Panc1 (cell line): ENCODE measurements at places on chromosomes 1 and 21. TPM values are rescaled to one million over a fixed set of nuclear protein-coding genes. Genes with fewer than 3 reads are reported as not detected.

DNA sequence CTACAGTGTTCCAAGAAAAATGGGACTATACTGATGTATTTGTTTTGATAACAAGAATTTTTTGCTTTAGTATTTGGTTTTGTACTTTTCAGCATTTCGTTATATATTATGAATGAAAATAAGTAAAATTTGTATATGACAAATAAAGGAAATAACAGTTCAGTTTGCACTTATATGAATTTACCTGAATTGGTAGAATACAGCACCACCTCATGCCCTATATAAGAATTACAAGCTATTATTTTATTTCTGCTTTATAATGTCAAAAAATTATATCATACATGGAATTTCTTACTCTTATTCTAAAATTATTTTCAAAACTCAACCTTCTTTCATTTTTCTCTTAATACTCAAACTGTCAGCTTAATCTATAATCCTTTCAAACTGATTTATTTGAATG is 14.6 kb downstream of the EFCAB7 start:
- no peak overlapping the region for H3K4me3 ChIP-seq
- no peak for DNase-seq
- no peaks in the 10 kb centered on the region for H3K4me1 ChIP-seq

DNA sequence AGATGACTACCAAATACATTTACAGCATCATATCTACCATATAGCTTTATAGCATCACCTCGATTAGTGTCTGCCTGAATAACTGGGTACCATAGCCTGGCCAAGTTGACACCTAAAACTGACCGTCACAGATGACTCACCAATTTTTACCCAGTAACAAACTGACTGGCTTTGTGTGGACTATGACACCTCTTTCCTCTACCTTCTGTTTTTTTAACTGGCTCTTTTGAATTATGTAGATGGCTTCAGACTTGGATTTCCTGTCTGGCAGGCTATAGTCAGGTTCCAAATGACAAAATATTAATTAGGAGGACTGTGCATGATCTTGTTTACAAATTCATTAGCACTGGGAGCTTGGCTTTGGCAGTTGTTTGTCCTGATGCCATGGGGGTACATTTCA is 360.3 kb downstream of the TGFB2 start:
- peaks cover 16% of the 10 kb centered on the region for H3K4me1 ChIP-seq
- no peaks in the 10 kb centered on the region for H3K27me3 ChIP-seq
- H3K36me3 ChIP-seq, result no peaks in the 10 kb centered on the region

GRCh38 chr1:20696397-20697333 is 21.1 kb downstream of the KIF17 start:
- peak overlapping the region; percentile 65 for H3K4me3 ChIP-seq
- no peaks in the 10 kb centered on the region for H3K36me3 ChIP-seq
- no peaks in the 10 kb centered on the region for H3K27me3 ChIP-seq

DNA sequence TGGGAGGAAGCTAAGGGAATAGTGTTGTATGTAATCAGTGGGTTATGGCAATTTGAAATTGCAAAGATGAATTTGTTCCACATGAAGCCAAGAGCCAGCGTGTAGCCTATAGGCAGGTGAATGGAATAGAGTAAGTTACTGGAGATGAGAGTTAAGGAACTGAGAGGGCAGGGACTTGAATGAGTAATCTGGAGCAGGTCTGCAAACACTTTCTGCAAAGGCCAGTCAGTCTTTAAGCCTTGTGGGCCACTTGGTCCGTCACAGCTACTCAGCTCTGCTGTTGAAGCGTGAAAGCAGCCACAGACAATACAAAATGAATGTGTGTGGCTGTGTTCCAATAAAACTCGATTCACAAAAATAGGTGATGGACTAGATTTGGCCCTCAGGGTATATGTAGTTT is 29.2 kb downstream of the SZT2 start:
- H3K27me3 ChIP-seq, result no peaks in the 10 kb centered on the region
- peaks cover 3% of the 10 kb centered on the region; the same call in 1 of the 2 replicates for H3K36me3 ChIP-seq
- DNase-seq, result no peak
- H3K27ac ChIP-seq, result no peak overlapping the region
- H3K4me1 ChIP-seq, result no peaks in the 10 kb centered on the region
- no peak overlapping the region for H3K4me3 ChIP-seq

GRCh38 chr1:194658090-194658439 is 1471.7 kb upstream of the B3GALT2 start:
- H3K4me1 ChIP-seq, result no peaks in the 10 kb centered on the region
- H3K27me3 ChIP-seq, result no peaks in the 10 kb centered on the region
- H3K27ac ChIP-seq, result no peak overlapping the region
- DNase-seq, result peak; percentile 2
- H3K4me3 ChIP-seq, result peak overlapping the region; percentile 27; the same call in 1 of the 2 replicates

DNA sequence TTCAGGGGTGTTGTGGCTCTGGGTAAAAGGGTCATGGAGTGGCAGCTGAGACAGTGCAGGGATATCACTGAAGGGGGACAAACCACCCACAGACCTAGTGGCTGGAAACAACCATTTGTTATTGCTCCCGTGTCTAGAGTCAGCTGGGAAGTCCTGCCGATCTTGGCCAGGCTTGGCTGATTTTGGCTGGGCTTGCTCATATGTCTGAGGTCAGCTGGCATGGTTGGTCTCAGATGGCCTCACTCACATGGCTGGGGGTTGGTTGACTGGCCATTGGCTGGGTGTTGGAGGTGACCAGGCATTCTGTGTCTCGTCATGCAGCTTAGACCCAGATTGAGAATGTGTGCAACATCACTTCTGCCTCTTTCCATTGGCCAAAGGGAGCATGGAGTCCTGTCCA is 203.8 kb upstream of the POU3F1 start:
- no peak for DNase-seq
- H3K27ac ChIP-seq, result no peak overlapping the region
- no peaks in the 10 kb centered on the region for H3K4me1 ChIP-seq

DNA sequence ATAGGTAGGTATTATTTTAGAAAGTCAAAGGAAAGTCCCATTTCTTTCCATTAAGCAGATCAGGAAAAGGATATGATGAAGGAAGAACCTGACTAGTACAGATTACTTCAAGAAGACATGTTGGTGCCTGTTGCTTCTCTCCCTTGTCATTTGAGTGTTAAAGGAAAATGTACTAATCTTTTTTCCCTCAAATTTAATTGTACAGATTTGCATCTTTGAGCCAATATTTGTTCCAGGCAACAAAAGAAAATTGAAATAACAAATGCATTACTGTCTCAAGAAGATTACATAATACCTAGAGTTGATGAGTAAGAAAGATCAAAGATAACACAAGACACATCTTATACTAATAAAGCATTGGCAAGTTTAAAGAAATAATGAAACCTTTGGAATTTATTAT is 566.9 kb upstream of the ZP4 start:
- no peaks in the 10 kb centered on the region for H3K36me3 ChIP-seq
- H3K27ac ChIP-seq, result no peak overlapping the region
- DNase-seq, result no peak
- H3K4me3 ChIP-seq, result no peak overlapping the region
- no peaks in the 10 kb centered on the region for H3K4me1 ChIP-seq
- H3K27me3 ChIP-seq, result no peaks in the 10 kb centered on the region

The AADACL4 gene
- not detected for total RNA-seq

The TTF2 gene
- 32.7 TPM for total RNA-seq

The RGS1 gene
- total RNA-seq, result not detected

The CNR2 gene
- not detected for total RNA-seq

GRCh38 chr1:173454966-173455524 is 22.1 kb upstream of the PRDX6 start:
- H3K4me3 ChIP-seq, result no peak overlapping the region
- H3K36me3 ChIP-seq, result no peaks in the 10 kb centered on the region
- no peak overlapping the region for H3K27ac ChIP-seq

- no peaks in the 10 kb centered on the region for H3K4me1 ChIP-seq
- H3K27ac ChIP-seq, result no peak overlapping the region
- no peak overlapping the region for H3K4me3 ChIP-seq
- no peak for DNase-seq
- peaks cover 5% of the 10 kb centered on the region for H3K27me3 ChIP-seq
These were observed 303.8 kb downstream of the NPHP4 start for GRCh38 chr1:5688081-5689077.

DNA sequence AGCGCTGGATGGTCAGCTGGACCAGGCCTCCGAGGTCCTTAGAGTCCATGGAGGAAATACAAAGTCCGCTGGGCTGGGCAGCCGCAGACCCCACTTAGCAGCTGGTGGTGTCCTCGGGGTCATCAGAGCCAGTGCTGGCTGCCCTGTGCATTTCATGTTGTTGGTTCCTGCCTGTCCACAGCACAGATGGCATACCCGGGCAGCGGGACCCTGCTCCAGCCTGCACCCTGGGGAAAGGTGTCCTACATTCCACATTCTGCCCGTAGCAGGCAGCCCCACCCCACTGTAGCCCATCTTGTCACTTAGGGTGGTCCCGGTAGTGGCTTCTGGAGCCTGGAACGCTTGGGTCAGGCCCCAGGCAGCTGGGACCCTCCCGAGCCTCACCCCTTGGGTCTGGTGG is 19.8 kb downstream of the PRKCZ start:
- H3K4me3 ChIP-seq, result no peak overlapping the region
- 0 out of 2 replicates have a peak, but pooled peaks cover 2% of the 10 kb centered on the region for H3K4me1 ChIP-seq
- no peaks in the 10 kb centered on the region for H3K27me3 ChIP-seq

The SLC44A3 gene
- total RNA-seq, result 1.3 TPM

The SMCP gene
- not detected for total RNA-seq

GRCh38 chr1:1090424-1091343 is 16.6 kb upstream of the RNF223 start:
- H3K36me3 ChIP-seq, result no peaks in the 10 kb centered on the region
- no peaks in the 10 kb centered on the region for H3K4me1 ChIP-seq
- no peak overlapping the region for H3K27ac ChIP-seq
- H3K4me3 ChIP-seq, result no peak overlapping the region

DNA sequence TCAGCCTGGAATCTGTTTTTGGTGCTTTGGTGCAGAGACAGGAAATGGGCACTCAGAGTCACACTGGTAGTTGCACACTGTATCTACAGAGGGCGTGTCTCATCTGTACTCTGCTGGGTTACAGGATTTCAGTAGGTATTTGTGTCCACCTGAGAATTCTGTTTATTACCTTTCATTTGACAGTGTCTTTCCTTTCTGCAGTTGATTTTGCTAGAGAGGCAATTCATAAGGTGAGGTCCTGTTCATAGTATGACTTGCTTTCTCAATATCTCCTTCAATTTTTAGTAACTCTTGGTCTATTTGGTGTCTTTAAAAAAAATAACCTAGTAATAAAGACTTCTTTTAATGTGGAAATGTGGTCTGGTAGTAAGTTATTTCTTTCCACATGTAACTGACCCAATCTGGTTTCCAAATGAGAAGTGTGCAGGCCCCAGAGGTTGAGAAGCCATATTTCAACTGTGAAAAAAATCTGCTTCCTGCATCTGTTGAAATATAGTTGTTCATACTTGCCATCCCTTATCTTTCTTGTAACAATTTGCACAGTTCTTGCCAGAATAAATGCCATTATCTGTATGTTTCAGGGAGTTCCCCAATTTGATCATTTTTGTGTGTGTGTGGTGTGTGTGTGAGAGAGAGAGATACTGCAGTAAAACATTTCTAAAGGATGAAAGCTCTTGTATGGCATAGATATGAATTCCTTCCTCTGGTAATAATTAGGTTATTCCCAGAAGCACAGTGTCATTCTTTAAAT is 78.4 kb upstream of the DNAJC6 start:
- no peaks in the 10 kb centered on the region for H3K4me1 ChIP-seq
- H3K27ac ChIP-seq, result no peak overlapping the region
- H3K27me3 ChIP-seq, result no peaks in the 10 kb centered on the region

- H3K27ac ChIP-seq, result no peak overlapping the region
- no peak for DNase-seq
- H3K4me3 ChIP-seq, result no peak overlapping the region
- no peaks in the 10 kb centered on the region for H3K36me3 ChIP-seq
- no peaks in the 10 kb centered on the region for H3K4me1 ChIP-seq
These were observed 396.3 kb downstream of the SETD4 start for GRCh38 chr21:35663856-35664606.

- peak overlapping the region; percentile 11; the same call in 1 of the 2 replicates for H3K4me3 ChIP-seq
- DNase-seq, result no peak
- H3K4me1 ChIP-seq, result no peaks in the 10 kb centered on the region
- no peaks in the 10 kb centered on the region for H3K36me3 ChIP-seq
- peak overlapping the region; percentile 57; the same call in 1 of the 2 replicates for H3K27ac ChIP-seq
These were observed 37.8 kb upstream of the TMPRSS2 start for GRCh38 chr21:41545500-41546359.

DNA sequence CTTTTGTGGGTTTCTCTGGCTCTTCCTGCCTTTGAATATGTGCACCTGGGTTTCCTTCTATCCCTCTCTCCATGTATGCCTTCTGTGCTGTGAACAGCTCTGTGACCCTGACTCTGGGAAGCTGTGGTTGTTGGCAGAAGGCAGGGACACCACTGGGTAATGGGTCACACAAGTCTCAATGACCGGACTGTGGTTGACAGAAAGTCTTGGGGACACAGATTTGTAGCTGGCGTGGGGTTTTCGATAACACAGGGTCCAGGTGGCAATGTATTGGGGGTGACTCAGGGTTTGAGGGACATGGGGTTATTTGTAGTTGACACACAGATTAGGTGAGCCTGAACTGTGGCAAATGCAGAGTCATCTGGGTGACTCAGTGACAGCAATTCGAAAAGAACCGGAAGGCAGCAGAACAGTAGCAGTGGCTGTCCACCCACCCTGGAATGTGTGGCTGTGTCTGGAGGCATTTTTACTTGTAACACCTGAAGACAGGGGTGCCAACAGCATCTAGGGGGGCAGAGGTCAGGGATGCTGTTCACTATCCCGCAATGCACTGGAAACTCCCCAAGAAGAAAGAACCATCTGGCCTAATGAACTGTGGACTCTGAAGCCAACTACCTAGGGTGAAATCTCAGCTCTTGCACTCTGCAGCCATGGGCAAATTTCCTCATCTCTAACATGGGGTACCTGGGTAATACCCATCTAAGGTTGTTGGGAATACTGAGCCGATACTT is 13.0 kb upstream of the SLC6A9 start:
- H3K27me3 ChIP-seq, result no peaks in the 10 kb centered on the region
- H3K4me1 ChIP-seq, result peaks cover 6% of the 10 kb centered on the region; the same call in 1 of the 2 replicates
- no peak overlapping the region for H3K27ac ChIP-seq

The C1QB gene
- 0.33 TPM for total RNA-seq

GRCh38 chr1:234313171-234313570 is 60.1 kb upstream of the COA6 start:
- H3K4me3 ChIP-seq, result no peak overlapping the region
- peaks cover 13% of the 10 kb centered on the region for H3K4me1 ChIP-seq
- no peak overlapping the region for H3K27ac ChIP-seq
- no peaks in the 10 kb centered on the region for H3K27me3 ChIP-seq
- no peak for DNase-seq

GRCh38 chr1:88998716-88999115 is 6.3 kb upstream of the KYAT3 start:
- no peak overlapping the region for H3K4me3 ChIP-seq
- DNase-seq, result peak; percentile 72
- peaks cover 4% of the 10 kb centered on the region; the same call in 1 of the 2 replicates for H3K27me3 ChIP-seq
- no peak overlapping the region for H3K27ac ChIP-seq
- H3K36me3 ChIP-seq, result no peaks in the 10 kb centered on the region

The PRKCZ gene
- total RNA-seq, result 26.7 TPM

DNA sequence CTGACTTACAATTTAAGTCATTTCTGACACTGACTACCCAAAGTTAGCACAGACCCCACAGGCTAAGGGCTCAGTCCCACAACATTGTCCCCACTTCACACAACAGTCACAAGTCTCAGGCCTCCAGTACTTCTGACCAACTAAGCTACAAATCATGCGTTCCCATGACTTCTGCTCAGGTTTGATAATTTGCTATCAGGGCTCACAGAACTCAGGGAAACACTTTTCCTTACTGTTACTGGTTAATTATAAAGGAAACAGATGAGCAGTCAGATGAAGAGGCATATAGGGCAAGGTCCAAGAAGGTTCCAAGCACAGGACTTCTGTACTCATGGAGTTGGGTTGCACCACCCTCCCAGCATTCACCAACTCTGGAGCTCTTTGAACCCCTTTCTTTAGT is 151.2 kb upstream of the TNR start:
- no peak for DNase-seq
- H3K4me1 ChIP-seq, result no peaks in the 10 kb centered on the region
- no peaks in the 10 kb centered on the region for H3K36me3 ChIP-seq

The ITSN1 gene
- total RNA-seq, result 50.3 TPM
